Activated T-cell treated with anti-CD3 and anti-CD28 coated beads, Interleukin-2, amount 50 U/mL, for 1 hour (primary cell): ENCODE measurements at places on chromosomes 12 and 14.

DNA sequence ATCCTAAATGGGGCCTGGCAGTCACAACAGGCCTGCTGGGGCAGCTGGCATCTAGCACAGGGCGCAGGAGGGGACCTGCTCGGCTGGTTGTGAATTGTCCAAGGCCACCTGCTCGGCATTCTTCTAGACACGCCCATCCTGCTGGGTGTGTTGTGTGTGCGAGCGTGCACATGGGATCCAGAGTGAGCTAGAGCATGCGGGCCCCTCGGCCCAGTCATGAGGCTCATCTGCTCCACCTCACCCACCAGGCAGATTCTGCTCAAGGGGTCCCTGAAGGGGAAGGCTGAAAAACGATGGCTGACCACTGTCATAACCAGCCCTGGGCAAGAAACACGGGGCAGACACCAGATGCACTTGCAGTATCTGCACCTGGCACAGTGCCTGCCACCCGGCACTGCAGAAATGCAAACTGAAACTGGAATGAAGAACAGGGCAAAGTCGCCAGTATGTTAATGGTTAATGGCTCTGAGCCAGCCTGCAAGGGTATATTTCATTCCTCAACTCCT is 31.8 kb downstream of the MAX start:
- no peak for DNase-seq

DNA sequence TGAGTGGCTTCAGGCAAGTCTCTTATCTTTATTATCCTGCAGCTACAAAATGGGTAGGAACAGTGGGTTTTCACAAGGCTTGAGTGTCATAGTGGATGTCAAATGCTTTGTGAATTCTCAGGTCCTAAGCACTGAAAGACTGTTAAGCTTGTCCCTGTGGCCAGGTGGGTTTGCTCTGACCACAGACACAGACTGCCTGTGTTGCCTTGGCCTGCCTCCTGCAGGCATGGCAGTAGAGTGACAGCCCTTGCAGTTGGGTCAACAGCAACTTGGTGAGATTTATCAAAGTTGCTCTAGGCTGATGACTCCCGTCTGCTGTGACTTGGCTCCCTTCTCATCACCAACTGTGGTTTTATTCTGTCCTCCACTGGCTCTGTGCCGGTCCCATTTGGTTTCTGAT is 520.0 kb upstream of the CCDC196 start:
- no peak for DNase-seq

DNA sequence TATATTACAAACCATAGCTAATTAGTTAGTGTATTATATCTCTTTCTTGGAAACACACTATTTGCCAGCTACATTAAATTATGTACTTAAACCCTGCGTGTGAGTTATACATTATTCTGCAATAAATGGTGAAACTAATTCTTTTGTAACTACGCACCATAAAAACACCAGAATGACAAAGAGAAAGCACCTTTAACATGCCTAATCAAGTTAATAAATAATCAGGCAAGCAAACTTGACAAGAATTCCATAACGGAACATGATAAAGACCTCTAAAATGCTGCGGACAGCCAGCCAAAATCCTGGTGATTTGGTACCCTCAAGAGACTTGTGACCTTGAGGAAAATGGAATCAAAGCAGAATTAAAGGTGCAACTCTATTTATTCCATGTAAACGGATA is 375.3 kb upstream of the KITLG start:
- no peak for DNase-seq

DNA sequence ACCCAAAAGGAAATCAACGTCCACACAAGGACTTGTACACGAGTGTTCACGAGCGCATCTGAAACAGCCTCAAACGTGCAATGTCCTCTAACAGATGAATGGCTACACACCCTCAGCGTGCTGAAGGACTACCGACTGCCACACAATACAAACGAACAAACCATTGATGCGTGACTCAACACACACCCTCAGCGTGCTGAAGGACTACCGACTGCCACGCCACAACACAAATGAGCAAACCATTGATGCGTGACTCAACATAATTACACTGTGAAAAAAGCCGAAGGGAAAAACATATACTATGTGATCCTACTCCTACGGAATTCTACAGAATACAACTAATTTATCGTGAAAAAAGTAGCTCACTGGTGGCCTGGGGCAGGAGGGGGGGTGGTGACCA is 25.1 kb upstream of the BTBD6 start:
- no peak for DNase-seq

GRCh38 chr12:104480012-104480411 is 23.3 kb downstream of the CHST11 start:
- DNase-seq = no peak

GRCh38 chr12:57430112-57430930 is 522 bp downstream of the R3HDM2 start:
- DNase-seq = no peak

DNA sequence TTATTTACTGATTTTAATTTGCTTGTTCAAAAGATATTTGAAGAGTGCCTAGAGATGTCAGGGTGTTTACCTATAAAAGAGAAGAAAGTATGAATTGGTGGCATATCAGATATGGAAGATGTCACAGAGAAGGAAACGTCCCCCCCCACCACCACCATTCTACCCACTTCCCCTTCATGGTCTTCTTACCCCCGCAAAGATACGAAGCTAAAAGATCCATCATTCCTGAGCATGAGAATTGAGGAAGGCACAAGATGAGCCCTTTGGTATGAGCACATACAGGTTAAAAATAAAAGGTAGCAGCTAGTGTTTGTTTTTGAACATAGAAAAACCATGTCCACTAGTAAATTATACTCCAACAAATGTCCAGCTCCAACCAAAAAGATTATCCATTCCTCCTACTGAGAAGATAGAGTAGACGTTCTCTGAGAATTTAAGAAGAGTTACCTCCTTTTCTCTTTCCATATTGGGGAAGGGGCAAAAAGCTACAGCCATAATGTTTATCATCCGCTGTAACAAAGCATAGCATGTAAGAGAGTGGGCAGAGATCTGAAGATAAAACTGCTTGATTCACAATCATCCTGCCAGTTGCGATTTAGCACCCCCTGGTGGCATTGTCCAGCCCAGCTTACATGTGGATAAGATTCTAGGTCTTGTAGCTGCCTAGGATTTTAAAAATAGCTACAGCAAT is 29.1 kb downstream of the NFYB start:
- DNase-seq = peak; percentile 84

GRCh38 chr12:3607039-3607720 is 116.2 kb downstream of the PRMT8 start:
- no peak for DNase-seq

- no peak for DNase-seq
Measured at GRCh38 chr12:27511723-27512045, 12.3 kb upstream of the PPFIBP1 start.

GRCh38 chr12:69897744-69898143 is 72.7 kb downstream of the MYRFL start:
- no peak for DNase-seq

DNA sequence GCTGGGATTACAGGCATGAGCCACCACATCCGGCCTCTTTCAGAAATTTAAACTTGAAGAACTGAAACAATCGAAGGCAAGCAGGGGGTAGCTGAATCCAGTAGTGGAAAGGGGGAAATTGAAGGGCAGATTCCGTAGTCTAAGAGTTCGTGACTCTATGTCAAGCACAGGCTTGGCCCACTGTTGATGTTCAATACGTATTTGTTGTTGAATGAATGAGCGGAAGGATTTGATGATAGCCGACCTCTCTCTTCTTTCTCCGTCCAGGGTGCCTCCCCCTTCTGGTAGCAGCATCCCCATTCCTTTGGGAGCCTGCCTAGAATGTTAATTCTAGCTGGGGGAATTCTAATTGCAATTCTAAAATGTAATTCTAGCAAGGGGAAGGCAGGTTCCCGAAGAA is 59.8 kb upstream of the MED13L start:
- DNase-seq = no peak

GRCh38 chr12:52029685-52030084 is 21.6 kb upstream of the NR4A1 start:
- no peak for DNase-seq

- no peak for DNase-seq
Measured at GRCh38 chr12:79055926-79056674, 191.5 kb downstream of the SYT1 start.

GRCh38 chr14:22047115-22047514 is 373.5 kb upstream of the OR4E1 start:
- no peak for DNase-seq

DNA sequence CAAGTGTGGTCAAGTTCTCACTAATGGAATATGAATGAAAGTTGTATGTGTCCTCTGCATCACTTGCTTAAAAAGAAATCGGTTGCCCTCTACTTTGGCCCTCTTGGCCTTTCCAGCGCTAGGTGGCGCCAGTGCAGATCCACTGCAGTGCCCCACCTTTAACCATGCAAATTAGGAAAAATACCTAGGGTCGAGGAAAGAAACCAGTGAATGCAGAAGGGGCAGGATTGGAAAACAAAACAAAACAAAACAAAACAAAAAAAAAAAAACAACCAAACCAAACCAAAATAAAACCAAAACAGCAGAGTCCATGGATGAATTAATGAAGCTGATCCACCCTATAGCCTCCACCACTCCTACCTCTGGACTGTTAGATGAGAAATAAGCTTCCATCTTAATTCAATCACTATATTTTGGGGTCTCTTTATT is 12.9 kb upstream of the NEMF start:
- DNase-seq = peak; percentile 83

DNA sequence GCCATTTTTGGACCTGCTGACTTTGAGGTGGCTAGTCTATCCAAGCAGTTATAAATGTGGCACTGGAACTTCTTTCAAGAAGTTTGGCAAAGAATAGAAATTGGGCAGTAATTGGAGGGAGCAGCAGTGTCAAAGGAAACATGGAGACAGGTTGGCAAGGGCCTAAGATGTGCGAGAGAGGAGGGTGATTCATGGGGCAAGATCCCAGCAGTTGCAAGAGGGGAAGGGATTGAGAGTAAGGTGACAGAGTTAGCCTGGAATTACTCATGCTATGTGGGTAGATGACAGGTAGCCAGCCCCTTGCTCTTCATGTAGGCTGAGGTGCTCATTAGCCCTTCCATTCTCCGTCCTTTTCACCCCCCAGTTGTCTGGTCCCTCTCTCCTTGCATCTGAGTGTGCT is 42.2 kb downstream of the FBXL14 start:
- DNase-seq = no peak

- no peak for DNase-seq
Measured at GRCh38 chr14:85106506-85106905, 423.4 kb upstream of the FLRT2 start.

- DNase-seq = peak; percentile 53
Measured at GRCh38 chr12:2052826-2053678, at the start of gene CACNA1C. TSS of gene CACNA1C (plus strand) at chr12:2052987. CDS start at chr12:2053563, 576 bp downstream.

DNA sequence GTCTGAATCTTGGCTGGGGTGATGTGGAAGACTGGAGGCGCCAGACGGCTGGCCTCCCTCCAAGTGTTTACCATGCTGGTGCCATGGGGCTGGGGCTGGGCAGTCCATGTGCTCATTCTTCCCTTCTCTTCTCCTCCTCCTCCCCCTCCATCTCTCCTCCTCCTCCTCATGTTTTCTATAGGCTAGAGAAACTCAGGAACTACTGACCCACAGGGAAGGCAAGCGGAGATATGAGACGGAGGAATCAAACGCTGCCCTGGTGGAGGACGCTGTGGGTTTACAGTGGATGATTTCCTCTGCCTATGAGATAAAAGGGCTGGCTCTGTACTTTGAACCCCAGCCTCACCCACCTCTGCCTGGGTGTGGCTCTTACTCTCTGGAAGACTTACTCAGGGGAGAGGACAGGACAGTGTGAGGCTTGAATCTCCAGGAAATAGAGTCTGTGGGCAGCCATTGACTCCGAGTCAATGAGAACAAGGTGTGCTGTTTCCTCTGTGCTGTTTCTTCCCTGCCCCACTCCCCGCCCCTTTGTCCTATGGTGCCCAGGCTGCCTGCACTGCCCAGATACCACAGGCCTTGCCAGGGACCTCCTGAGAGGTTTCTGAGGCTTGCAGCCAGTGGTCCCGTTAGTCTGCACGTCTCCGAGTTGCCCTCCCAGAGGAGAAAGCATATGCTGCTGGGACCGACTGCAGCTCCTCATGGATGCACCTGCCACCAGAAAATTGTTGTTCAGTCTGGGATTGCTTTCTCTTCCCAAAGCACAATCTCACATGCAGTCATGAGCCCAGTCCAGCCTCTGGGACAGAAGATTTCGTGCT is 132.6 kb upstream of the ARHGAP5 start:
- no peak for DNase-seq

DNA sequence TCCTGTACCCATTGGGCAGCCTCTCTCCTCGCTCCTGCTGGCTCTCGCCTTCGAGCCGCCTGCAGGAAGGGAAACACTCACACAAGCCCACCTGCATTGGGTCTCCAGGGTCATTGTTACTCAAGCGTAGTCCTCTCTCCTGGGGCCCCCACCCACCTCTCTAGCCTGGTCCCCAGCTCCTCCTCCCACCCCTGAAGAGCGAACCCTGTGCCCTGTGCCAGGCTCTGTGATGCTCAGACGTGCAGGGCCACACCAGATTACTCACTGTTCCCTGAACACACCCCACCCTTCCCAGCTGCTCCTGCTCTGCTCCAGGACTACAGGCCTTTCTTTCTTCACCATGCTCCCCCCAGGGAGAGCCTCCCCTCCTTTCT is 88.1 kb downstream of the NINJ2 start:
- DNase-seq = no peak

DNA sequence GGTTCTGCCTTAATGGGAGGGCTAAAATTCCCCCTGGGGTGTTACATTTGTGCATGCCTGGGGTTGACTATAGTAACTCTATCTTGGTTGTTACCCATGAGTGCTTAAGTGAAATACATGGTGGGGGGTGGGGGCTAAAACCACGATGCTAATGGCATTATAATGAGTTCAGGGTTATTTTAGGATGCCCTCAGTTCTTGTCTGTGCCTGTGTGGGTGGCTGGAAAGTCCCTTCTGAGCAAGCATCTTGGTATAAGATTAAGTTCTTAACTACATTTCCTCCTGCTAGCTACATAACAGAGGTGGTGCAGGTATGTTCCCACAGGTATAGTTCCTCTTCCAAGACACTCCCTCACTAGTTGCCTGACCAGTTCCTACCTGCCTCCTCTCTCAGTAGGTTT is 822.3 kb downstream of the LRFN5 start:
- DNase-seq = no peak

- no peak for DNase-seq
Measured at GRCh38 chr12:65728848-65729793, 95.2 kb upstream of the HMGA2 start.

DNA sequence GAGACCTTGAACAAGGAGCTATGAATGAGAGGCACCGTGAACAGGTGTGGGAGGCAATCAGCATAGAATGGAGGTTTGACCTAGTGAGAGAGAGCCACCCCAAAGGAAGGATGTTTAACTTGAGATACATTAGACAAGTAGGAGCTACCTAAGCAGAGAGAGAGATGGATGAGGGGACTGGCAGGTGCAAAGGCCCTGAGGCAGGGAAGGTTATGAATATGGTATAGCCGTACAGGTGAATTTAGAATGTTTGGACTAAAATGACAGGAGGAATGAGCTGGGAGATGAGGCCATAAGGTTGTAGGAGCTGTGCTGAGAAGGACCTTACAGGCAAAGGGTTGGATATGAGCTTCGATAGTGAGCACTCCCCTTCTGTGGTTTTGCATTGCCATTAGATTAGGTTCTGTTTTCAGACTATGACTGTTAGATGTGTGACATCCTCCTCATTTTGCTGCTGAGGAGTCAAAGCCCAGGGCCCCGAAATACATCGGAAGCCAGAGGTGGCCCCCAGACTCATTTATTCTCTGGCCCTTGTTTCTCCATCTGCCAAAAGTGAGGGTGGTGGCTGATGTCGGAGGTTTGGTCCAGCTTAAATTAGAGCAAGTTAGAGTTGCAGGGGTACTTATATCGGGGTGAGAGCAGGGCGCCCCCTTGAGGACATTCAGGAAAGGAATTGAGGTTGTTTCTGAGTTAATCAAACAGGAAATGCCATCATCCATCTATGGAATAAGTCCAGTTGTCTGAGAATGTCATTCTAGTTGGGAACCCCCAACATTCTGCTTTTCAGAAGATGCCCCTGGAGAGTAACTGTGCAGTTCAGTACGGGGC is 29.4 kb downstream of the SLC24A4 start:
- no peak for DNase-seq
